Osteocyte (in vitro differentiated cells): ENCODE measurements at places on chromosomes 13 and 19.
A peak's percentile ranks its signal among the peaks of the same experiment; 100 is the strongest.

DNA sequence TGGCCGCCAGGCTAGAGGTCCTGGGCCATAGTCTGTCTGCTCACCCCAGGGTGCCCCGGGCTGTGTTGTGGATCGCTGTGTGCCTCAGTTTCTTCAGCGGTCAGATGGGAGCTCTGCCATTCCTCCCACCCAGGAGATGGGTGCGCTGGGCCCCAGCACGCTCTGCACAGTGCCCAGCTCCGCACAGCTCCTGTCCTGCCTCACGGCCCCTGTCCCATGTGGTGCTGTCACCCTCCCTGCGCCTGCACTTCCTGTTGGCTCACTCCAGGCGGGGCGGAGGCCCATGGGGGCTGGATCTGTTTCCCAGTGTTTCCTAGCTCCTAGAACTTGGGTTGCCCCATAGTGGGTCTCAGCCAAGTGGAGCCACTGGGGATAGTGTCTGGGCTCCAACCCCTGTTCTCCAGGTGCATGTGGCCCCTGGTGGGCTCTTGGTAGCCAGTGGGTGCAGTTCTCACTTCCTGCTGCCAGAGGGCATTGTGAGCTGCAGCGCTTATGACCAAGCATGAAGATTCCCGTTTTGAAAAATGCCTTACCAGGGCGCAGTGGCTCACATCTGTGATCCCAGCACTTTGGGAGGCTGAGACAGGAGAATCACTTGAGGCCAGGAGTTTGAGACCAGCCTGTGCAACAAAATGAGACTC, 69.8 kb downstream of the KDM4B start:
- DNase-seq = no peak

GRCh38 chr13:74443631-74444030, 309.4 kb upstream of the KLF12 start:
- DNase-seq = no peak

DNA sequence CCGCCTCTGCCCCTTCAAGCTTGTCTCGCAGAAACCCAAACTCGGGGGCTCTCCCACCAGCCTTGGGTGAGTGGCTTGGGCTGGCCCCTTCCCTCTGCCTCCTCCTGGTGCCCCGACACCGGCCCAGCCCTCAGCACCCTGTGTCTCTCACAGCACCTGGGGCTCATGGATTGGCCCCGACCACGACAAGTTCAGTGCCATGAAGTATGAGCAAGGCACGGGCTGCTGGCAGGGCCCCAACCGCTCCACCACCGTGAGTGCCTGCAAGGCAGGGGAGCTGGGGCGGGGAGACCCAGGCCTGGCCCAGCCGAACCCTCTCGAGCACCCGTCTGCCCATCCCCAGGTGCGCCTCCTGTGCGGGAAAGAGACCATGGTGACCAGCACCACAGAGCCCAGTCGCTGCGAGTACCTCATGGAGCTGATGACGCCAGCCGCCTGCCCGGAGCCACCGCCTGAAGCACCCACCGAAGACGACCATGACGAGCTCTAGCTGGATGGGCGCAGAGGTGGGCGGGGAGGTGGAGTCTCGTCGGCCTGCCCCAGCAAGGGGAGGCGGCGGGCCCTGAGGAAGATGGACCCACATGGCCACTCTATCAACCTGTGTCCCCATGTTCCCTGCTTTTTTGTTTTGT, 13.6 kb downstream of the PRKCSH start:
- DNase-seq = no peak

- DNase-seq = no peak
Measured at GRCh38 chr13:74346960-74347359, 212.8 kb upstream of the KLF12 start.

DNA sequence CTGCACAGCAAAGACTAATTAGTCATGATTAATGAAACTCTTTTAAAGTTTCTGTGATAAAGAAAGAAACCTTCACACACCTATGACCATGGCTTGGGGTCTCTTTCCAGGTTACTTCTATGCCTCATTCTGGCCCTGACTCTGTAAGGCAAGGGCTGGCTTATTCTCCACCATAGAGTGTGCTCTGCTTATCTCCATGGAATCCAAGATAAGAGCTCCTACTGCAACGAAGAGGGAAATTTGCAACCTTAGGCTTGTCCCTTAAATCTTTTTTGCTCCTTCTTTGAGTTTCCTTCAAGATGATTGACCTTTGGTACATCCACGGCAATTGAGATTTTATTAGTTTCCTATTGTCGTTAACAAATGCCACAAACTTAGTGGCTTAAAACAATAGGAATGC, 239.9 kb downstream of the SPRY2 start:
- DNase-seq = no peak

DNA sequence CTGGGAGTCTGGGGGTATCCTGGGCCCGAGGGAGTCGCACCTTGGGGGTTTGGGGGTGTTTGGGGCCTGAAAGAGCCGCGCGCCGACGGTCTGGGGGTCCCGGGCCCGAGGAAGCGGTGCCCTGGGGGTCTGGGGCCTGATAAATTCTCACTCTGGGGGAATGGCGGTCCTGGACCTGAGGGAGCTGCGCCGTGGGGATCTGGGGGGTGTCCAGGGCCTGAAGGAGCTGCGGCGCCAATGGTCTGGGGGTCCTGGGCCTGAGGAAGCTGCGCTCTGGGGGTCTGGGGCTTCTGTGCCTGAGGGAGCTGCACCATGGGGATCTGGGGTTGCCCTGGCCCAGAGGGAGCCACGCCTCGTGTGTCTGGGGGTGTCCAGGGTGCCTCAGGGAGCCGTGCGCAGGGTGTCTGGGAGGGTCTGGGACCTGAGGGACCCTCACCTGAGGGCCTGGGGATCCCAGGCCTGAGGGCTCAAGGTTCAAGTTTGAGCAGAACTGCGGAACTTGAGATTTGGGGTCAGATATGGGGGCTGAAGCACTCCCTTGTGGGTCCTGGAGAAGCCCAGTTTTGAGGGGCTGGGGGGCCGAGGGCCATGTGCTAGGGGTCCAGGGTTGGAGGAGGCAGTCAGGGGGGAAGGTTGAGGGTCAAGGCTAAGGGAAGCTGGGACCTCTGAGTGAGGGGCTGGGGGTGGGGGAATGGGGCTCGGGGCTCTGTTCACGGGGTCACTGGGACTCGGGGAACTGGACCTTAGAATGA, 1.1 kb downstream of the HDGFL2 start:
- DNase-seq = no peak

GRCh38 chr19:45717983-45718650, 12.6 kb downstream of the FBXO46 start:
- no peak for DNase-seq

GRCh38 chr19:43934055-43934984, 762 bp downstream of the ZNF45 start:
- no peak for DNase-seq

DNA sequence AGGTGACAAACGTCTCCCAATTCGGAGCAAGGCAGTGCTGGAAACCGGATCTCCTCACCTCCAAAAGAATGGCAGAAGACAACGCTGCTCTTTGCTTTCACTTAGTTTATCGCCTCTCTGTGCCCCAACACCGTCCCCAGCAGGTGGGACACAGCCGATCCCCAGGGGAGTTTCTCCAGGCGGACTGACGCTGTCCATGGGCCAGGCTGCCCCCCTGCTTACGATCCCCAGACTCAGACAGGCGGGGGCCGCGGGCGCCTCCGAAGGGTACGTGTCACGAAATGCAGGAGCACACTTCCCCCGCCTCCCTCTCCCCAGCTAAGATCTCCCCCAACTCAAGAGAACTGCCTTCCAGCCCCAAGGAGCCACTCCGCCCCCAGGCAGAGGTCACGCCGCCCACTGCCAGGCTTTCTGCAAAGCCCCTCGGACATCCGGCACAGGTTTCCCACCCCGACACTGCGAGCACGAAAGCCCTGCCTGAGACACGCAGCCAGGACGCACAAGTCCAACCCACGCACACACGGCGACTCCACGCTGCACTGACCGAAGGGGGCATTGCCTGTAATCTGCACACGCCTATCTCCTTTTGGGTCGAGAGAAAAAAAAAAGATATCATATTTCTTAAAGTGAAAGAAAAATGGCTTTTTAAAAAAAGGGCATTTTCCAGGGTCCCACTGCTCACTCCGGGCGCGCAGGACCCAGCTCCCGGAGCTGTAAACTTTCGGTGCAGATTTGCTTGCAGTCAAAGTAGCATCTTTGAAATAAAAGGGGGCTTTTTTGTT, 2.0 kb downstream of the SPRY2 start:
- peak; percentile 88 for DNase-seq

GRCh38 chr19:2302319-2303210, 5.4 kb downstream of the LINGO3 start:
- no peak for DNase-seq

DNA sequence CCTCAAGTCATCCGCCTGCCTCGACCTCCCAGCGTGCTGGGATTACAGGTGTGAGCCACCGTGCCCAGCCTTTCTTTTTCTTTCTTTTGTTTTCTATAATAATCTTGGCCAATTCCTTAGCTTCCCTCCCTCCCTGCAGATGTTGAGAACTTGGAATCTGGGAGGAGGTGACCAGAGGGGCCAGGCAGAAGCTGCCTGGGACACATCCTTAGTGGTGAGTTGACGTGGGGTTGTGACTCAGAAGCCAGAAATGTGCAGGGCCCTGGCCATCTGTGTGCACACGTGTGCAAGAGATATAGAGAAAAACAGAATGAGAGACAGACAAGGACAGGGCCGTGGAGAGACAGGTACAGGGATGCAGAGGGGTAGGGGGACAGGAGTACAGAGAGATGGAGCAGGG, 154.3 kb downstream of the SIPA1L3 start:
- no peak for DNase-seq

DNA sequence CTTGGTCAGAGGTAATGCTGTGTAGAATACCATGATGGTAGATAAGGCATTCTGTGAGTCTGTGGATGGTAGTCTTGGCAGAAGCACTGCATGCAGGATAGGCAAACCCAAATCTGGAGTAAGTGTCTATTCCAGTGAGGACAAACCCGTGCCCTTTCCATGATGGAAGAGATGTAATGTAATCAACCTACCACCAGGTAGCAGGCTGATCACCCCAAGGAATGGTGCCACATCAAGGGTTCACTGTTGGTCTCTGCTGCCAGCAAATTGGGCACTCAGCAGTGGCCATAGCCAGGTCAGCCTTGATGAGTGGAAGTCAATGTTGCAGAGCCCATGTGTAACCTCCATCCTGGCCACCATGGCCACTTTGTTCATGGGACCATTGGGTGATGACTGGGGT, 155.0 kb downstream of the RAP2A start:
- DNase-seq = no peak

DNA sequence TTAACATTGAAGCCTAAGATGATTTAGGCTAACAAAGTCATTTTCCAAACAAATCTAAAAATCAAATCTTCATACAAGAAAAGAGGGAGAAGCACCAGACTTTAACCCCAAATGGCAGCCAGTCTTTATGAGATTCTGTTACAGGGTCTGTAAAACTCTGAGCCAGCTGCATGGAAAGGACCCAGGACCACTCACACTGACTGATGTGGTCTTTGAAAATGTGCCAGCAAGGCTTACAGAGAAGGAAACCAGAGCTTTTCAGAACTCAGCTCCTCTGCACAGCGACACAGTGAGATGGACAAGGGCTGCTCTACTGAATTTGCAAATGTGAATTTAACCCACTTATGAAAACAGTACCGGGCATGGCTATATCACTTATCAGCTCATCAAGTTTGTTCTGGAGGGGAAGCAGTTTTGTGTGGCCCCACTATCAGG, 98.8 kb upstream of the SERP2 start:
- DNase-seq = no peak

DNA sequence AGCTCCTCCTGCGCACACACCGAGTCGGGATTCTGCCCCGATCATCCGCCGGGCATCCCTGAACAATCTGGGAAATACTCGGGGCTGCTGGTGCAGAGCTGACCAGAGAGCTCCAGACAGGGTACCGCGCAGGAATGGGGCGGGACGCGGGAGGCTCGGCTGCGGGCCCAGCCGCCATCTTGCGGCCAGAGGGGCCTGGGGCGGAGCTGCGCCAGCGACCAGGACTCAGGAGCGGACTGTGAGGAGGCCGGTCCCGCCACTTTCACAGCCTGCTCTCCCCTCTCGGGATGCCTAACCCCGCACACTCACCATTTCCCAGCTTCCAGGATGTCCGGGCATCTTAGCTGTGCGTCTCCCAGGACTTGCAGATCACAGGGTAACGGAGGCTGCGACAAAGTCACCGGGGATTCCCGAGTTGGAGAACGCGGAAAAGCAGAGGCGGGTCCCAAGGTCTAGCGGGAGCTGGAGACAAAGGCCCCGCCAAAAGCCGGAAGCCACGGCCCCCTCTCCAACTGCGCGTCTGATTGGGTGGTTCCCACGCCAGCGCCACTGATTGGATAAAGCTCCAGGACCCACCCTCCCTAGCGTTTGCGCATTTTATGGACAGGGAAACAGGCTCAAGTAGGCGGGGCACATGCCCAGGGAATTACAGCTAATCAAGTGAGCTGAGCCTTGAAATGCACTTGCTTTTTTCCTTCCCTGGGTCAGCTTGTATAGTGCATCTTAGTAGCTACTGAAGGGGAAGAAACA, 15.8 kb upstream of the ZNF43 start:
- DNase-seq = peak; percentile 96

- no peak for DNase-seq
Measured at GRCh38 chr19:11247391-11247790, 8.0 kb downstream of the ANGPTL8 start.

- DNase-seq = no peak
Measured at GRCh38 chr13:33352526-33352925, 67.0 kb upstream of the STARD13 start.

GRCh38 chr13:87052731-87053130, 618.4 kb upstream of the SLITRK5 start:
- DNase-seq = no peak

DNA sequence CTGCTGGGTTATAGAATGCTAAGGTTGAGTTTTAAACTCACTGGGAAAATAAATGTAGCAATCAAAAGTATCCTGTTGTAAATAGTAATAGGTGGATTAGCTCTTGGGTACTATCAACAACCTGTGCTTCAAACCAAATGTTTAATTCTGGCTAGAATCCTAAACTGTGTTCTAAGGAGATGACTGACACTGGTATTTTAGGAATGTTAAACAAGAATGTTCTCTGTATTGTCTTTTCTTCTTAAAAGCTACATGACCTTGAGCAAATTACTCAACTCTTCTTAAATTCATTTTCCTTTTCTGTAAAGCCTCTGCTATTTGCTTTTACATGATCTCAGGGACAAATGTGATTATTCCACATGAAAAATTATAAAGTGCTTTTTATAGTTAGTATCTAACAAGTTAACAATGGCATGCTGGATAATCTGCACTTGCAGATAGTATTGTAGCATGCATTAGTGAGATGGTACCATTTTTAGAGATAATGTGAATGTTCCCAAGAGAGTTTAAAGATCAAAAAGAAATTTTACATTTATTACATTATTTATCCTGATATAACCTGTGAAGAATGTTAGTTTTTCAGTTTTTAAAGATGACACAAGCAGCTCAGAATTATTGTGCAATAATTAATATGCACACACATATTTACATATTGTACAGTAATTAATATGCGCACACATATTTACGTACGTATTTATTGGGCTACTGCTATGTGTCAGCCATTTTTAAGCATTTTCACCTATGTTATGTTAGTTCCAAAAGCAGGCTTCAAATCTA, 13.6 kb upstream of the EPSTI1 start:
- no peak for DNase-seq
